ENCODE measurements at places on chromosomes 5 and 9. TPM values are rescaled to one million over a fixed set of nuclear protein-coding genes. Genes with fewer than 3 reads are reported as not detected.

DNA sequence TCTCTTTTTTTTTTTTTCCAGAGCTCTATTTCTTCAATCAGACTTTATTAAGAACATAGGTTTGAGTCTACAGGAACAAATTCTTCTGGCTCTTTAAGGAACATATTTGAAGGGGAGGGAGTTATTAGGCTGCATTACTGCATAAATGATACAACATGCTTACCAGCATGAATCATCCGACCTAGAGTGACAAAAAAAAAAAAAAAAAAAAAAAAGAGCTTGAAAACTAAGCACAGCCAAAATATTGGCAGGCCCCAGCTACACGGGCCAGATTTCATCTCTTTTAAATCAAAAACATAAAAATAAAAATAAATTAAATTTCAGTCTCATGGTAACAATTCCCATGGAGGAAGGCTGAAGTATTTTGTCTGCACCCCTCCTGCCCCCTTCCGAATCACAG, 26.3 kb downstream of the MSX2 start:
- H3K4me3 ChIP-seq: peak overlapping the region; percentile 38
- no peak overlapping the region for H3K27ac ChIP-seq
- H3K4me1 ChIP-seq: no peaks in the 10 kb centered on the region
- no peak for DNase-seq

GRCh38 chr5:67310169-67310568, 113.6 kb upstream of the CD180 start:
- peaks cover 9% of the 10 kb centered on the region for H3K4me1 ChIP-seq
- no peak overlapping the region for H3K27ac ChIP-seq
- no peaks in the 10 kb centered on the region for H3K36me3 ChIP-seq
- H3K4me3 ChIP-seq: no peak overlapping the region
- H3K27me3 ChIP-seq: no peaks in the 10 kb centered on the region

- H3K4me1 ChIP-seq: no peaks in the 10 kb centered on the region
- H3K27me3 ChIP-seq: no peaks in the 10 kb centered on the region
- no peaks in the 10 kb centered on the region for H3K36me3 ChIP-seq
- DNase-seq: no peak
Measured at GRCh38 chr5:137051161-137051560, 448.0 kb downstream of the SPOCK1 start.

DNA sequence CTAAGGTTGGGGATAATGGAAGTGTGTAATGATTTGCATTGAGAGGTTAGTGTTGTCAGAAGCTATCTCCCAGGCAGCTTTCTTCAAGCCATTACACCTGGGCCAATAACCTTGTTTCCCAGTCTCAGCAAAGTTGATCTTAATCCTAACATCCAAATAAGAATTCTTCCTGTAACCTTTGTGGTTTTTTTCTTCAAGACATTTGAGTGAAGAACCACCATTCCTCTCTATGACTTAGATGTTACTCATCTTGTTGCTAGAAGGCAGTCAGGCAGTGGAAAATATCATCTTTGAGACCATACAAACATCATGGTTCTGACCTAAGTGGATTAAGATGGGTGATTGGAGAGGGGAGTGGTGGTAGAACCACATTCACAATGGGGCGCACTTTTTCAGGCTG, 103.5 kb downstream of the NDUFAF2 start:
- H3K36me3 ChIP-seq: no peaks in the 10 kb centered on the region
- H3K27me3 ChIP-seq: no peaks in the 10 kb centered on the region
- H3K27ac ChIP-seq: no peak overlapping the region

- H3K27ac ChIP-seq: no peak overlapping the region
- DNase-seq: no peak
- no peak overlapping the region for H3K4me3 ChIP-seq
- H3K36me3 ChIP-seq: no peaks in the 10 kb centered on the region
- H3K4me1 ChIP-seq: no peaks in the 10 kb centered on the region
Measured at GRCh38 chr5:137647401-137647800, 88.5 kb downstream of the KLHL3 start.

GRCh38 chr5:21594566-21594965, 1258.6 kb downstream of the CDH12 start:
- no peak for DNase-seq
- H3K27me3 ChIP-seq: no peaks in the 10 kb centered on the region
- no peaks in the 10 kb centered on the region for H3K4me1 ChIP-seq
- no peaks in the 10 kb centered on the region for H3K36me3 ChIP-seq

- no peaks in the 10 kb centered on the region for H3K4me1 ChIP-seq
- DNase-seq: no peak
- H3K36me3 ChIP-seq: peaks cover 8% of the 10 kb centered on the region
- H3K4me3 ChIP-seq: no peak overlapping the region
Measured at GRCh38 chr5:157327771-157328170, 61.8 kb downstream of the CYFIP2 start.

The FCN1 gene
- total RNA-seq: 63.0 TPM

The DOK3 gene
- 45.6 TPM for total RNA-seq

The CEP72 gene
- 13.2 TPM for total RNA-seq

The HSDL2 gene
- total RNA-seq: 56.3 TPM
